HL-60 (cell line): ENCODE measurements at places on chromosomes 2 and 18.

GRCh38 chr2:168915441-168916330, 14.6 kb downstream of the G6PC2 start:
- no peak for DNase-seq

GRCh38 chr18:58488041-58488440, 140.8 kb downstream of the ALPK2 start:
- DNase-seq, result no peak

DNA sequence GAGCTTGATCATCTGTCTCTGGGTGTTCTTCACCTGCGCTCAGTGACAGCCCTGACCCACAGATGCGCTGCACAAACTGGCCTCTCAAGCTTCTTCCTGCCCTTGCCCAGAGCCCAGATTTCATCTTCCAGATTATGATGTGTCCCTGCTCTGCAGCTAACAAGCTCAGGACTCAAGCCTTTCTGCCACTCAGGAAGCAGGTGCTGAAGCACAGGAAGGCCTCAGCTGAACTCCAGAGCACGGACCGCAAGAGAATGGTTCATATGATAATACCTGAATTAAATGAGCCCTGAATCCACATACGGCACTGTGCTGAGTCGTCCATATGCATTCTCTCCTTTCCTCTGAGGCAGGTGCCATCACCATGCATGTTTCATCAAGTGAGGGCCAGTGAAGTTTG, 3.8 kb downstream of the CD207 start:
- no peak for DNase-seq

DNA sequence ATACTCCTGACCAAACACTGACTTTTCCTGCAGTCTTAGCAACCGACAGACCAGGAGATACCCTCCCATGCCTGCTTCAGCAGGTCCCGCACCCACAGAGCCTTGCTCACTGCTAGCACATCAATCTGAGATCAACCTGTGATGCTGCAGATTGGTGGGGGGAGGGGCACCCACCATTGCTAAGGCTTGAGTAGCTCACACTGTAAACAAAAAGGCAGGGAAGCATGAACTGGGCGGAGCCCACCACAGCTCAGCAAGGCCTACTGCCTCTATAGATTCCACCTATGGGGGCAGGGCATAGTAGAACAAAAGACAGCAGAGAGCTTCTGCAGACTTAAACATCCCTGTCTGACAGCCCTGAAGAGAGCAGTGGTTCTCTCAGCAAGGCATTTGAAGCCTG, 109.7 kb downstream of the SP100 start:
- no peak for DNase-seq

DNA sequence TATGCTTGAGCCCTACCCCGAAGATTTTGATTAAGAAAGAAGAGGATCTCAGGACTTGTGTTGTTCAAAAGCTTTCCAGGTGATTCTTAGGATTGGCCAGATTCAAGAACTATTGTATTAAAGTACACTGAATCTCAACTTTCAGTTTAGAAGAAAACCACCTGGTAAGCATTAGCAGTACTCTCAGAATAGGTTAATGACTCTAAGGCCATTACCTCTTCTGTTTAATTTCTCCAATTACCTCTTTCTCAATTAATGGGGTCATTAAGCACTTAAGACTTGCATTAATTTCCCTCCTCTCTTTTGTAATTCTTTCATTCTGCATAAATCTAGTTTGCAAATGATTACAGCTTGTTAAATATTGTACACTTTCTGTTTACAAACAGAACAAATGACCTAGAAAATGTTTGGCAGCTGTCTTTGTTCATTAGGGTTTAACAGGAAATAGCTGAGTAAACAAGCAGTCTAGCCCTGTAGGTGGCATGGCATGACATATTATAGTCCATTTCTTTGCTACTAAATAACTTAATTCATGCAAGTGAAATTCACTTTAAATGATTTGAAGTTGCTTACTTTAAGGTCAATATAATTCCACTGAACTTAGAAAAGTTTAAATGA, 20.4 kb upstream of the TDRD15 start:
- no peak for DNase-seq

DNA sequence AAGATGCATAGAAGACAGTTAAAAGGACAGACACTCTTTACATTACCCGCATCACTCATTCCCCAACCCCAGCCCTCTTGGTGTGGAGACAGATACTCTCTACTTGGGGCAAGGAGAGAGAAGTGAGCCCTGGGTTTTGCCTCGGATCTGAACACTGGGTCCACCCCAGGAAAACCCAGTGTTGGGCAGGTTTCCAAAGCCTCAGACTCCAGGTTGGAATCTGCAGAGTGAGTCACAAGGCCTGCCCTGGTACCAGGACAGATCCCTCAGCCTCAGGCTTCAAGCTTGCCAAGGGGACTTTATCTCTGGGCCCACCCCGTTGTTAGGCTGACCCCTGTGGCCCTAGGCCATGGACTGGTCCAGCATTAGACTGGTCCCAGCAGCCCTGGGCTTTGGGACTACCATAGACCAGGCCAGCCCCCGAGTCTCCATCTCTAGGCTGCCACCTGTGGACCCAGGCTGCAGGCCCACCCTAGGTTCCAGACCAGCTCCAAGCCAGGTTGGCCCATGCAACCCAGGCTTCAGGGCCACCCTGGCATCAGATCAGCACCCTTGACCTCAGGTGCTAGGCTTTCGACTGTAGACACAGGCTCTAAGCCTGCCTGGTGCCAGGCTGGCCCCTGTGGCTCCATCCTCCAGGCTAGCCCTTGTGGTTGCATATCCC, 112.8 kb downstream of the GULP1 start:
- DNase-seq, result no peak

- DNase-seq, result no peak
Measured at GRCh38 chr2:209476367-209477208, 52.7 kb downstream of the MAP2 start.

DNA sequence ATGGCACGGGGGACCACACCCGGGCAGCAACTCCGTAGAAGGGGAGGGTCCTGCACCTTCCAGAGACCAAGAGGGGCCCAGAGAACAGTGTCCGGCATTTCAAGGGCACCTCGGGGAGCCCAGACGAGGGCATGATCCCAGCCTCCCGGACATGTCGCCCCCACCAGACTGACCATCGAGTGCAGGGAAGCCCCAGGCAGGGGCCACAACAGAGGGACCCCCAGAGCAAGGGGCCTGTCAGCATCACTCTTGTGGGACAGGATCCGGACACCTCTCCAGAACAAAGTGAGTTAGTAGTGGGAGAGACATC, 50.4 kb upstream of the CTDP1 start:
- DNase-seq, result no peak

DNA sequence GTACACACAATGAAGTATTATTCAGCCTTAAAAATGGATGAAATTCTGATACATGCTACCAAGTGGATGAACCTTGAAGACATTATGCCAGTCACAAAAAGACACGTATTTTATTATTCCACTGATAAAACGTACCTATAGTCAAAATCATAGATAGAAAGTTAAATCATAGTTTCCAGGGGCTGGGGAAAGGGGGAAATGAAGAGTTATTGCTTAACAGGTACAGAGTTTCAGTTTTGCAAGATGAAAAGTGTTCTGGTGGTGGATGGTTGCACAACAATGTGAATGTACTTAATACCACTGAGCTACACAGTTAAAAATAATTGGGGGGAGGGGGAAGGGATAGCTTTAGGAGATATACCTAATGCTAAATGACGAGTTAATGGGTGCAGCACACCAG, 279.0 kb upstream of the STON1 start:
- DNase-seq, result peak; percentile 96

DNA sequence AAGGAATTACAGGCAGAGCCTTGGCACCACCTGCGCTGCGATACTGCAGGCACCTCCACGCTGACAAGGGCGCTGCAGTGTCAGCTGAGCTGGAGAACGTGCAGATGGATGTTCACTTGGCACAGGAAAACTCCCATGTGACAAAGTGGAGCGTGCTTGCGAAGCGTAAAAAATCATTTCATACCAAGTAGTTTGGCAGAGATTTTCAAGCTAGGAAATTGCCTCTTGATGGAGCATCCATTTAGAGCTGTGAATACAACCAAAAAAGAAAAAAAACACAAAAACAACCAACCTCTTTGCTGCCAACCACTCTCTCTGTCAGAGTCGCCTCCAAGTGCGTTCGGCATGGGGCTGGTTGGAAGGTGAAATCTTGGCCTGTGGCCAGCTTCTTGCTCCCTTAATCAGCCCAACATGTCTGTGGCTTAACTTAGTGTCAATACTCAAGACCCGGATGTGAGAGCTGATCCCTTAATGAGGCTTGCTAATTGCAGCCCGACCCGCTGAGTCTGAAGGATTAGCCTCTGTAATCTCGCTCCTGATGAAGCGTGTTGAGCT, 38.1 kb downstream of the ACOXL start:
- DNase-seq, result no peak

GRCh38 chr18:47826157-47827074, 104.0 kb downstream of the SMAD2 start:
- DNase-seq, result no peak

DNA sequence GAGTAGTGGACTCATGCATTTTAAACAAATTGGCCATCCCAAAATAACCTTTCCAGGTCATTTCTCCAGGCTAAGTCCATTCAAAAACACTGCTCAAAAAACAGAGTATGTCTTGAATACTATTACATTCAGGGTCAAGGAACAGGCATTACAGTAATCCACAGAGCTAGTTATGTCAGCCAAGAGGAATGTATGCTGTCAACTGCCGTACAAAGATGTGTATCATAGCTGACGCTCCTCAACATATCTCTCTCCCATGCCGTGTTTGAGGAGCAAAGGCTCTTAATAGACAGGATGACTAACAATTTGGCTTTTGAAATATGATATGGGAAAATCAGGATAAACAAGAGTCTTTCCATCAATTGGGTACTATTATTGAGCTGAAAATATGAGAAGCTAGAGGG, 68.8 kb upstream of the KCTD1 start:
- DNase-seq, result no peak

DNA sequence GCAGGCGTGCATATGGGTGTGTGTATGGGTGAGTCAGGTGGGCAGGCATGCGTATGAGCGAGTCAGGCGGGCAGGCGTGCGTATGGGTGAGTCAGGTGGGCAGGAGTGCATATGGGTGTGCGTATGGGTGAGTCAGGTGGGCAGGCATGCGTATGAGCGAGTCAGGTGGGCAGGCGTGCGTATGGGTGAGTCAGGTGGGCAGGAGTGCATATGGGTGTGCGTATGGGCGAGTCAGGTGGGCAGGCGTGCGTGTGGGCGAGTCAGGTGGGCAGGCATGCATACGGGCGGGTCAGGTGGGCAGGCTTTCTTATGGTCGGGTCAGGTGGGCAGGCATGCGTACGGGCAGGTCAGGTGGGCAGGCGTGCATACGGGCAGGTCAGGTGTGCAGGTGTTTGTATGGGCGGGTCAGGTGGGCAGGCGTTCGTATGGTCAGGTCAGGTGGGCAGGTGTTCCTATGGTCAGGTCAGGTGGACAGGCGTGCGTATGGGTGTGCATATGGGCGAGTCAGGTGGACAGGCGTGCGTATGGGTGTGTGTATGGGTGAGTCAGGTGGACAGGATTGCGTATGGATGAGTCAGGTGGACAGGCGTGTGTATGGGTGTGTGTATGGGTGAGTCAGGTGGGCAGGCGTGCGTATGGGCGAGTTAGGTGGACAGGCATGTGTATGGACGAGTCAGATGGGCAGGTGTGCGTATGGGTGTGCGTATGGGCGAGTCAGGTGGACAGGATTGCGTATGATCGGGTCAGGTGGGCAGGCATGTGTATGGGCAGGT, 28.7 kb upstream of the KLF11 start:
- DNase-seq, result no peak

DNA sequence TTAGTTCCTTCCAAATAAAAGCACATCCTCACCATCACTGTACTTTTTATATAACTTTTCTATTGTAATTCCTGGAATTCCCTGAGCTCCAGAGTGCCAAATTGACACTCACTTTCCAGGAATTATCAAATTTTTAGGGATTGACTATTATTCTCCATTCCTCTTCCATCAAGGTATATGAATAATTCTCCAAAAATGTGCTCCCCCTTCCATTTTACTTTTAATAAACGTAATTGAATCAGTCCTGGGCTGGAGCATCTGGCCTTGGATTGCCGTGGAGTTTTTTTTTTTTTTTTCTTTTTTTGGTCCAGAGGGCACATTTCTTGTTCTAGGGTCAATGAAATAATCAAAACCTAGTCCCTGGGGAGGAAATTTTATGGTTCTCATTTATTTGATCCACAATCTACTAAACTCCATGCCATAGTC, 304.3 kb downstream of the CDCA7 start:
- DNase-seq, result no peak

- DNase-seq, result peak; percentile 24
Measured at GRCh38 chr2:165897726-165898125, 55.9 kb downstream of the TTC21B start.

DNA sequence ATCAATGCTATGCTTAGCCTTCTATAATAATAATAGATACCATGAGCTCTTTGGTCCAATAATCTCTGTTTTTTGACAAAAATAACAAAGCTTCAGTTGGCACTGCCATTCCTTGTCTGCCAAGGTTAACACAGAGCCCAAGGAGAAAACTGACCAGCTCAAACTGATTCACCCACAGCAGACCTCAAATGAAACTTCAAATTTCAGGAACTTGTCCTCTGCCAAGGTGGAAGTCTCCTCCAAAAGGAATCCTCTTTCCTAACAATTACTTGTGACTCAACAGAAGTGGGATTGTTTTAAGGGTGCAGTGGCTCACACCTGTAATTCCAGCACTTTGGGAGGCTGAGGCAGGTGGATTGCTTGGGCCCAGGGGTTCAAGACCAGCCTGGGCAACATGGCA, 12.1 kb downstream of the AAK1 start:
- DNase-seq, result no peak

- no peak for DNase-seq
Measured at GRCh38 chr18:48260237-48260636, 148.9 kb downstream of the ZBTB7C start.

- peak; percentile 53 for DNase-seq
Measured at GRCh38 chr2:7899923-7900322, 781.9 kb upstream of the ID2 start.
